Activated CD4-positive, alpha-beta T cell treated with anti-CD3 and anti-CD28 coated beads, Interleukin-2, amount 50 U/mL, for 4 hours (primary cell): ENCODE measurements at places on chromosomes 1 and 21.

- DNase-seq = no peak
Measured at GRCh38 chr1:93845538-93846205, 33.3 kb downstream of the DNTTIP2 start.

GRCh38 chr1:203036135-203036534 is 9.8 kb downstream of the PPFIA4 start:
- no peak for DNase-seq

DNA sequence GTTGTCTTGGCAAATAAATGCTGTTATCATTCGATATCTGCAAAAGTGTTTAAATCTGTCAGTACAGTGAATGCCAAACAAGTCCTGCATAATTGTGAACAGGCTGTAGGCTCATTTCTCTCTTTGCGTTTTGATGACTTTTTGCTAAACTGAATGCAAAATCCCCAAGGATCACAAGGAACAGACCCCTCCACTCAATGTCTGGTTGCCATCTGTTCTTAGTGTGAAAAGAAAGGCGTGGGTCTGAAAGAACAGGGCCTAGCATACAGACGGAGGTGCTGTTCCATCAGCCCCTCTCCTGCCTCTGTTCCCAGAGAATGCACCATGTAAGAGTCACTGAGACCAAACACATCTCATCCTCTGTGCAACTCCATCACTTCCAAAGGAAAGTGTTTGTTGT is 40.4 kb downstream of the EIF2B3 start:
- no peak for DNase-seq

- no peak for DNase-seq
Measured at GRCh38 chr1:61083807-61084440, 1.6 kb downstream of the NFIA start.

DNA sequence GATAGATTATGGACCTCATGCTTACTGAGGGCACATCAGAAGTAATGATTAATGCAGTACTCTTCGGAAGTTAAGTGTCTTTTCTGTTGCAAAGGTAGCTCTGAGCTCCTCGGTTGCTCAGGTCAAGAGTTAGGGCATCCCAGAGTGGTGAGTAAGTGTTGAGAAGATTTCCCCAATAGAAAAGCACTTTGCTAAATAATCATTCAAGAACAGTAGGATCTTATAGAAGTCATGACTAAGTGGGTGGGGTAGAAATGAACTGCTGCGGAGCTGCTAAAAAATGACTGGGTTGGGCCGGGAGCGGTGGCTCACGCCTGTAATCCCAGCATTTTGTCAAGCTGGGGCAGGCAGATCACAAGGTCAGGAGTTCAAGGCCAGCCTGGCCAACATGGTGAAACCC is 648.6 kb upstream of the CAMK1G start:
- DNase-seq = no peak

GRCh38 chr21:44756423-44757185 is 45.0 kb downstream of the UBE2G2 start:
- DNase-seq = no peak

GRCh38 chr21:45253180-45253579 is 34.5 kb downstream of the POFUT2 start:
- no peak for DNase-seq

DNA sequence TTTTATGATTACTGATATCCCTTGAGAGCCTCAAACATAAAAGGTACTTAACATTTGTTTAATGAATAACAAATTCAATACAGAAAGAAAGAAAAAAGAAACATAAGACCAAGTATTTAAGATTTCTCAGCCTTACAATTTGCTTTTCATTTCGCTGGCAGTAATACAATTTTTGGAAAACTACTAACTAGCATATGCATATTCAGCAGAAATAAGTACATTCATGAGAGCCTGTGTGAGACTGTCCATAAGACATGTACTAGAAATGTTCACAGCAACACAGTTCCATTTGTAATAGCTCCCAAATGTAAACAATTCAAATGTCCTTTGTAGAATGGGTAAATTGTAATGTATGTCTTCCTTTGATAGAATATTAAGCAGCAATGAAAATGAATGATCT is 119.2 kb downstream of the PTPN14 start:
- no peak for DNase-seq

DNA sequence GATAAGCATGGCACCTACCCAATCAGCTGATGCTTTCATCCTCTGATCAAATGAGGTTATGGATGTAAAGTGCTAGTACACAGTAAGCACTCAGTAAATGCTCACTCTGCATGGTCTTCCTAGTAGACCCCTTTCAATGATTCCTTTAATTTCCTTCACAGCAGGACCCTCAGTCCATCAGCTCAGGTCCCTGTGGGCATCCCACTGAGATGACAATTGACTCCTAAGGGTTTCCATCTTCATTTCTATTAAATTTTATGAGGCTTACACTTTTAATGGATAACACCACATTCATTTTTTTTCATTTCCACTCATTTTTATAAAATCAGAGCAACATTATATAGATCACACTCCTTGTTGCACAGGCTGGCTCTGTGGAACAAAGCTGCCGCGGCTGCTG is 12.8 kb downstream of the RHOU start:
- no peak for DNase-seq

GRCh38 chr1:113904293-113904673 is 316 bp downstream of the AP4B1 start:
- peak; percentile 45 for DNase-seq

GRCh38 chr1:60903591-60903990 is 178.8 kb upstream of the NFIA start:
- no peak for DNase-seq

- no peak for DNase-seq
Measured at GRCh38 chr1:108851567-108851966, 5.3 kb downstream of the AKNAD1 start.

GRCh38 chr1:108041360-108042142 is 76.6 kb upstream of the VAV3 start:
- DNase-seq = no peak

GRCh38 chr1:235941876-235942624 is 75.3 kb upstream of the LYST start:
- no peak for DNase-seq

GRCh38 chr21:34307991-34308532 is 55.7 kb upstream of the KCNE2 start:
- no peak for DNase-seq

- DNase-seq = no peak
Measured at GRCh38 chr1:72936151-72936740, 653.9 kb upstream of the NEGR1 start.

- no peak for DNase-seq
Measured at GRCh38 chr21:43933199-43933598, 68.2 kb downstream of the AGPAT3 start.

GRCh38 chr1:100921110-100921706 is 25.3 kb downstream of the SLC30A7 start:
- DNase-seq = no peak

DNA sequence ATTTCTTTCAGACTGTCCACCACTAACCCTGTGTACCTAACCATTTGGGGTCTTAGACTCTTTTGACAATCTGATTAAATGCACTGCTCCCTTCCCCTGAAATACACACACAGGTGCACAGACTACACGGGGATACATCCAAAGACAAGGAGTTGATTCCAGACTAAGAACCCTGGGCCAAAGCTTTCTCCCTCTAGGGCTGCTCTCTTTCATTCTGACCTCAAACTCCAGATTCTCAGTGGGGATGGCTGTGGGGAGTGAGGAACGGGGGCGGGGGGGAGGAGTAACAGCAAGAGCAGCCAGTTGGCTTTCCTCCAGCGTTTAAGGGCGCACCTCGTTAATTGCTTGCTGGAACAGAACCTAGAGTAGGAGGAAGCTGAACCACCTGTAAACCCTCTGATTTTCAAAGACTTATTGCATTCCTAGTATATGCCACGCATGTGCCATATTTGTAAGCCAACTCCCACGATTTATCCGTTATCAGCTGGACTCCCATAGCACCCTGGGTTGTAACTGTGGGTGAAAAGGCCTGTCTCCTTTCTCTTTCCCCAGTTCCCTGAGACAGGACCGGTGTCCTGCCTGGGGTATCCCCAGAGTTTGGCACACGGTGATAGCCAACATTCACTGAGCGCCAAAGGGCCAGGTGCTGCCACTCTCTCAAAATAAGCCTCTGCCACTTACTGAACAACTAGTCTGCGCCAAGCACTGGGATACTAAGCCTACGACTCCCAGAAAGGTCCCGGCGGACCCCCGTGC is 920 bp downstream of the MTHFR start:
- peak; percentile 39 for DNase-seq

- no peak for DNase-seq
Measured at GRCh38 chr1:227939791-227940771, 7.7 kb downstream of the WNT9A start.

- DNase-seq = no peak
Measured at GRCh38 chr1:77222496-77222895, 3.3 kb upstream of the PIGK start.

DNA sequence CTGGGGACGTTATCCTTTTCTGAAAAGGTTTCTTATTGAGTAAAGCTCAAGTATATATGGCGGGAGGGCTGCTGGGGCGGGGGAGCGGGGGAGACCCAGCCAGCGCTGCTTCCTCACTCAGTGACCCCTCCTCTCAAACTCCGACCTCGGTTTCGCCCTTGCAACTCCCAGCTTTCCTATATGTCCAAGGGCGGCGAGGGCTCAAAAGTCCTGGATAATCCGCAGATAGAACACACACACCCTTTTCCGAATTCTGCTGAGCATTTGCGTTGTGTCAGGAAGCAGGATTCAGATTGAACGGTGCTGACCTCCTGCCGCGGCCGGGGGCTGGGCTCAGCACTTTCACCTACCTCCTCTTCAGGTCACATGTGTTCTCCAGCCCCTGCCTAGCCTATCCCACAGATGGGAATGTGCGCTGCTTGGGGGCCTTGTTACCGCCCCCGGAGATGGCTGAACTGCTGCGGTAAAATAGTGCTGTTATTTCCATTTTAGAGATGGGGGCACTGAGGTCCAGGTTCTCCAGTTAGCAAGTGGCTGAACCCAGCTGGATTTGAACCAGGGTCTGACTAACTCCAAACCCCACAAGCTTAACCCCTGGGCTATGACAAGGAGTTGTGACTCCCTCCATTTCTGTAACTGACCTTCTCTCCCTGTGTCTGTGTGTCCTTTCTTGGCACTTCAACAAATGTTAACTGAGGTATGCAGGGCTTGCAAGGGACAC is 795 bp upstream of the AHDC1 start:
- no peak for DNase-seq

DNA sequence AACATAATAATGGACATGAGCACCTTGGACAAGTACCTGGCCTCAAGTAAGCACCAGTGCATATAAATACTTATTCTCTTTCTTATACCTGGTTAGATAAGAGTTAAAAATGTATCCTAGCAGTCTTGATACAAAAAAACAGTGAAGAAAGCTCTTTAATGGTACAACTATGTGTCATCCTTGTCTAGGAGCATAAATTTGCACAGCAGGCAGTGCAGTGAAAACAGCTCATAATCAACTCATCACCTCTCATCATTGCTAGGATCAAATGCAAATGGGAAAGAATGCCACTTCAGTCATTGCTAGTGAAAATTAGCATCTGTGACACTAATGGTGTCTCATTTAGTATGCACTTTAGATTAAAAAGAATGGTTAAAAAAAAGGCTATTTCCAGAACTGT is 7.6 kb downstream of the SAMSN1 start:
- DNase-seq = no peak

GRCh38 chr1:213171711-213172110 is 120.7 kb downstream of the RPS6KC1 start:
- DNase-seq = no peak

GRCh38 chr1:41853907-41854306 is 64.8 kb downstream of the HIVEP3 start:
- DNase-seq = no peak

- no peak for DNase-seq
Measured at GRCh38 chr1:182671750-182672486, 12.5 kb downstream of the RGS8 start.

DNA sequence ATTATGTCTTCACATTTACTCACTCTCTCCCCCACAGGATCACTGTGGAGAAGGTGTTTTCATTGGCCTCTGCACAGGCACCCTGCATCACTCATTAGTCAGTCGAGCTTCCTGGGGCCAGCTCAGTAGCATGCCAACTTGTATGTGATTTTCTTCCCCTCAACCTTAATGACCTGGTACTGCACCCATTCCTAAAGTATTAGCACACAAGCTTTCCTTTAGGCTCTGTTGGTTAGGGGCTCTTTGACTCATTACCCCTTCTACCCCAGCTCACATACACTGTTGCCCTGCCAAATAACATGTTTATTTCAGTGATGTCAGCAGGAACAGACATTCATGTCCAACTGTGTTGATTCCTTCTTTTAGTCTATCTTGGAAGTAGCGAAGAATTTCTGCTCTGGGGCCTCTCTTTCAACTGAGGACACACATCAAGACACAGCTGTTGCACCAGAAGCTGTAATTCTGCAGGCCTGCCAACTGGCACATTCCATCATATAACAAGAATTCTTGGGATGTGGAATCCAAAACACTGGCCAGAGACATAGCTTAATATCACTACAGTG is 603.5 kb upstream of the ADAMTS5 start:
- no peak for DNase-seq

GRCh38 chr1:230806552-230806951 is 59.4 kb downstream of the CAPN9 start:
- no peak for DNase-seq

DNA sequence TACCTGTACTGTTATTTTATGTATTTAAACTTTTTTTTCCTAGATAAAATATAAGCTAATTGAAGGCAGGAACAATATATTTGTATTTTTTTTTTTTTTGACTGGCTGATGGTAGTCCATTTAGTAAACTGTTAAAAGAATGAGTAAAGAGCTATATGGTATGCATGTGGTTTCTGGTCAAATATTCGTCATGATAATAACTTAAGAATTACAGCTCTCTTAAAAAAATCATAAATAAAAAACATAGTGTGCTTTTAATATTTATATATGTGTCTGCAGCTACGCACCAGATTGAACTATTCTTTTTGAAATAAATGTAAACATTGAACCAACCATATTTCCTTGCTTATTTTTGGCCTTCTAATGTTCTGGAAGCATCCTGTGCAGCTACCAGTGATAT is 272.3 kb upstream of the C1orf105 start:
- DNase-seq = no peak
